Mammary microvascular endothelial cell (primary cell): ENCODE measurements at places on chromosomes 3 and 15. TPM values are rescaled to one million over a fixed set of nuclear protein-coding genes. Genes with fewer than 3 reads are reported as not detected.

LRTM1 gene
- total RNA-seq: not detected in 2 replicates

NR2E3 gene
- total RNA-seq: 0.13 TPM in 1 of 2 replicates, not detected in the other

HRH1 gene
- 11.2 and 12.3 TPM in 2 replicates for total RNA-seq

WDR72 gene
- not detected in 2 replicates for total RNA-seq

CCR5 gene
- total RNA-seq: not detected in 2 replicates

ECE2 gene
- not detected in 2 replicates for total RNA-seq

TIMP4 gene
- 0.67 and 0.98 TPM in 2 replicates for total RNA-seq

CLDN16 gene
- total RNA-seq: 0.13 and 0.39 TPM in 2 replicates

SLC7A14 gene
- total RNA-seq: 0.25 and 0.47 TPM in 2 replicates
